Type B pancreatic cell (in vitro differentiated cells): ENCODE measurements at places on chromosomes 4 and X.

- H3K4me3 ChIP-seq: peak overlapping the region; percentile 90
- peak; percentile 69 for DNase-seq
- no peak overlapping the region for H3K27ac ChIP-seq
- peaks cover 4% of the 10 kb centered on the region for H3K36me3 ChIP-seq
- no peaks in the 10 kb centered on the region for H3K27me3 ChIP-seq
- peaks cover 8% of the 10 kb centered on the region for H3K4me1 ChIP-seq
These were observed 775 bp downstream of the SHROOM4 start for GRCh38 chrX:50812995-50813842.

GRCh38 chr4:64598066-64598465, 188.8 kb upstream of the TECRL start:
- DNase-seq: no peak
- no peaks in the 10 kb centered on the region for H3K27me3 ChIP-seq
- no peaks in the 10 kb centered on the region for H3K4me1 ChIP-seq
- H3K36me3 ChIP-seq: no peaks in the 10 kb centered on the region
- no peak overlapping the region for H3K27ac ChIP-seq

- no peak overlapping the region for H3K4me3 ChIP-seq
- DNase-seq: no peak
- no peak overlapping the region for H3K27ac ChIP-seq
These were observed 157.9 kb downstream of the DCAF12L1 start for GRCh38 chrX:126394681-126395080.

DNA sequence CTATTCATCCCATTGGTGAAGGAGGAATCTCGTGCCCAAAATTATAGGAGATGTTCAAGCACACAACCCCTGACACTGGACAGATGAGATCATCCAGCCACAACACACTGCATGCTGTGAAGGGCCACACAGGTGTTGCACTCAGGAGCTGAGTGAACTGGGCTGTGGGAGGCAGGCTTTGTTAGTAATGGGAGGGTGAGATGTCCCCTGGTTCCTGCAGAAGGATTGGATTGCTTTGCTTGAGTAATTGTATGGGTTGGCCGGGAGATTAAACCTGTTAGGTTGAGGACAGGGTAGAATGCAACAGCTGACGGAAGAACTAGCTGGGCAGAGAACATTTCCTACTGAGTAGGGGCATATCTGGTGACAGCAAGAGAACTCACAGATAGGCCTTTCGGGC, 152.2 kb downstream of the TACR3 start:
- no peak overlapping the region for H3K27ac ChIP-seq
- no peaks in the 10 kb centered on the region for H3K4me1 ChIP-seq
- no peak overlapping the region for H3K4me3 ChIP-seq
- DNase-seq: no peak
- H3K36me3 ChIP-seq: no peaks in the 10 kb centered on the region
- no peaks in the 10 kb centered on the region for H3K27me3 ChIP-seq
